Hematopoietic multipotent progenitor cell treated with erythropoietin and hydrocortisone succinate and interleukin-3 and kit ligand, for 6 days (in vitro differentiated cells): ENCODE measurements at places on chromosomes 2 and 18.
A peak's percentile ranks its signal among the peaks of the same experiment; 100 is the strongest.

- no peak for DNase-seq
Measured at GRCh38 chr18:8668381-8668780, 37.0 kb upstream of the MTCL1 start.

GRCh38 chr2:235227590-235227989, 266.3 kb upstream of the AGAP1 start:
- DNase-seq: no peak

DNA sequence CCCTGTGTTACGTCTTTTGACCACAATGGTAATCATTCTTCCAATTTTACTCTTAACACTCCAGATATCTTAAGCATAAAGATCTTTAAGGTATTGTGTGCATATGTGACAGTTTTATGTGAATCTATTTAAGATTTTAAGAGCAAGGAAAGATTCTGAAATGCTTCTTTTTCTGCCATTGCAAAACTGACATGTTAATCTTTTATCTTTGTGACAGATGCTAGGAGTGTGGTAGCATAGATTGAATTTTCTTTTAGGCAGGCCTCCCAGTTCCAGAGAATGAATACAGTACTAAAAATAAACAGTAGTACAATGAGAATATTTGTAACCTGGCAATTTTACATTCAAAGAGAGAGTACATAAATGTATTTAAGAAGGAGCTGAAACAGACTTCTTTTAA, 232.5 kb upstream of the ZSWIM2 start:
- no peak for DNase-seq

GRCh38 chr2:160156100-160156499, 44.0 kb downstream of the ITGB6 start:
- no peak for DNase-seq

- no peak for DNase-seq
Measured at GRCh38 chr2:19848952-19849351, 52.8 kb downstream of the TTC32 start.

DNA sequence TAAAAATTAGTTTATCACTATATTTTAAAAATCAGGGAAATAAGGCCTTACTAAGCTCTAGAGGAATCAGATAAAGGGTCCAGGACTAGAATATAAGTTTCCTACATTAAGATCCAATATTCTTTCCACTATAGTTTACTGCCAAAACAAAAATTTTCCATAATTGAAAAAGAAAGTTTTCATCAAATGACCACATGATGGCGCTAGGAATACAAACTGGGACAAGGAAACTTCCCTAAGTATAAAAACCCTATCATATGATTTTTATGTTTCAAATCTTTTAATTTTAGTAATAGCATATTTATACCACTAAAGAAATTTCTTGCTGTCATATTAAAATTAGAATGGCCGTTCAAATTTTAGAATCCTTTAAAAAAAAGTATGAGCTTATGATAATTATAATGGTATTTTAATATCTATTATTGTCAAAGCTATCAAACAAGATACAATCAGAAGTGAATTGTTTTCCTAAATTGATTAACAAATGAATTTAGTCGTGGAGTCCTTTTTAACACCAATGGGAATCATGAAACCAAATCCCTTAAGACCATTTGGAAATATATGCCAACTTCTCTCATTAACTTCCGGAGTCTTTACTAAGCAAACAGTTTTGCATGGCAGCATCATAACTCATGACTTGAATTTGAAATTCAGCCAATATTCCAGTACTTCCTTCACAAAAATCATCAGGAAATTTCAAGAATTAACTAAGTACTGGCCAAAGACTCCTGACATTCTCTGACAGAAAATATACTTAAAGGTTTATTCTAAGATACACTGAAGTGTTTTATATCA, 70.3 kb downstream of the SCN1A start:
- DNase-seq: peak; percentile 55

DNA sequence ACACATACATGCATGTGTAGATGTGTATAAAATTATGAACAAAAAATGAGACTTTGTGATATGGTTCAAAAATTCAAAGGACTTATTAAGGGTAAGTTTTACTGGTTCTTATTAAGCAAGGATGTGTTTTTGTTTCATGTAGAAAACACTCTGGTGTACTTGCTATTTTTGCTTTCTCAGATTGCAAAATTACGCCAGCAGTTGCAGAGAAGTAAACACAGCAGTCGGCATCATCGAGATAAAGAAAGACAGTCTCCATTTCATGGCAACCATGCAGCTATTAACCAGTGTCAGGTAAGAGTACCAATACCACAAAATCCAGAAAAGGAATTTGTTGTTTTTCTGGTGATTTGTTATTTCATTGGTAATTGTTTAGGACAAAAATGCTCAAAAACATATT, 91.3 kb downstream of the FAM117B start:
- DNase-seq: no peak

- no peak for DNase-seq
Measured at GRCh38 chr2:230496891-230497290, 80.9 kb downstream of the SP100 start.

GRCh38 chr2:230128623-230129342, 60.1 kb upstream of the SLC16A14 start:
- DNase-seq: no peak

DNA sequence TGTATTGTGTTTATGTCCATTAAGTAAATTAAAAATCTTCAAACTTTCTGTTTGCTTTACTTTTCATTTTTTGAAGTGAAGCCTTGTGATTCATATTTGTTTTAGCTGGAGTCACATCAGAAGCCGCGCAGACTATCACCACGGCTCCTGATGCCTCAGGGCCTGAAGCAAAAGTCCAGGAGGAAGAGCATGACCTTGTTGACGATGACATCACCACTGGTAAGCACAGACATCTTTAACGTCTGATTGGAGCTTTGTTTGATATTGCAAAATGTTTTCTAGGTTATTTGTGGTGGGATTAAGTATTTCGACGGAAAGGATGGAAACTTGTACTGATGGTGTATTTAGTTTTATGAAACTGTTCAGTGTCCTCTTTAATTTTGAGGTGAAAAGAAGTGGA, 164.8 kb downstream of the WDR7 start:
- no peak for DNase-seq

DNA sequence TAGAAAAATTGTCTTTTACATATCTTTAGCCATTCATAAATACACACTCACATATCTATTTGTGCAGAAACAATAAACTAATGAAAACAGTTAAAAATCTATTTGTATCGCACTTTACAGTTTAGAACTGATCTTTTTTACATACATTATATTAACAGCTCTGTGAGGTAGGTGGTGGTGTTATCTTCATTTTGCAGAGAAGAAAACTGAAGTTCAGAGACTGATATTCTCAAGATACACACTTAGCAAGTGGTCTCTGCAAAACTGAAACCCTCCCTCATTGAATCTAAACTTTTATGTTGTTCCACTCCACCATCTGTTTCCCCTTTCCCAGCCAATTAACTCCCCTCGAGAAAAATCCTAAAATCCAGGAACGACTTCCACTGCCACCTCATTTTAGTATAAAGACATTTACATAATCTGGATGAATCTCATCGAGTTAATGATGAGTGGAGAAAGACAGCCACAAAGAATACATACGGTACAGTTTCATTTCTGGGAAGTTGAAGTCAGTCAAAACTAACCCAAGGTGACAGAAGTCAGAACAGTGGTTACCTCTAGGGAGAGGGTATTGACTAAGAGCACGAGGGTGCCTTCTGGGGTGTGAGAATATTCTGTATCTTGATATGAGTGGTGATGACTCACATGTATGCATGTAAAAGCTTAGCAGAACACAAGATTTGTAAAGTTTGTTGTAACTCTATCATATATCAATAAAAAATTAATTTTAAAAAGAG, 524.2 kb upstream of the TCF4 start:
- no peak for DNase-seq

DNA sequence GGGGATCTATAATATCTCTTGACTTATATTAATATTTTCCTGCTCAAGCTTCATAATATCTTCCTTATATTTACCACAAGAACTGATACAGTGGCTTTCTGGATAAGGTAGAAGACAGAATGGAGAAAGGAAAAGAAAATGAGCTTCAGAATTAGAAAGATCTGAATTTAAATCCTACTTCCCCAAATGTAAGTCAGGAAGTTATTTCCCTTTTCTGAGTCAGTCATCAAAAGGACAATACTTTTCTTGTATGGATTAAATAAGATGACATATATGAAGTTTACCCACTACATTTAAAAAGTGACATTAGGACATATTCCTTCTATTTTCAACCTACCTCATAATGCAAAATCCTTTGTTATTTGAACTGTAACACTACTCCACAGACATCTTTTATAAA, 19.0 kb downstream of the KRCC1 start:
- DNase-seq: no peak

DNA sequence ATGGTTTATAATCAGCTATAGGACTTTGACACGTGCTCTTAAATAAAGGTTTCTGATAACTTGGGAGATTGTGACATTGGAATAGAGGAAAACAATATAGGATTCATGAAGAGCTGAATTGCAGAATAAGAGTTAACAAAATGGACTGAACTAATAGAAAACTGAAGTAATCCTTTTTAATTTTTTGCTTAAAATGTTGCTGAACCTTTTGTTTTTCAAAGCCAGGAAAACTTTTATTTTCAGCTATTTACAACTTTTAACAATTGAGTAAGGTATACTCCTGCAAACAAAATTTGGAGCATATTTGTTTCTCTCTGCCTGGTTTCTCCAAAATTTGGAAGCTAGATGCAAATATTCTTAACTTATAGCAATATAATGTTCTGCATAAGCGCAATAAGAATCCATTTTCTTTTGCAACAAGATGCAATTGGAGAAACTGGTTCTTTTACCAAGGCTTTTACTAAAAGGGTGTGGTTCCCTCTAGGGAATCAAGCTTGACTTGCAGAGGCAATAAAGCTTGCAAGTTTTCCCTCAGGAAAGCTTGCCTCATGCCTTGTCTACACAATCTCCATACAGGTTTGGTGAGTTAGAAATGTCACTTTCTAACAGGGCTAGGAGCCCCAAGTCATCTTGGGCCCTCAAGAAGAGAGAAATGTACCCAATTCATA, 10.3 kb upstream of the PDK1 start:
- no peak for DNase-seq

DNA sequence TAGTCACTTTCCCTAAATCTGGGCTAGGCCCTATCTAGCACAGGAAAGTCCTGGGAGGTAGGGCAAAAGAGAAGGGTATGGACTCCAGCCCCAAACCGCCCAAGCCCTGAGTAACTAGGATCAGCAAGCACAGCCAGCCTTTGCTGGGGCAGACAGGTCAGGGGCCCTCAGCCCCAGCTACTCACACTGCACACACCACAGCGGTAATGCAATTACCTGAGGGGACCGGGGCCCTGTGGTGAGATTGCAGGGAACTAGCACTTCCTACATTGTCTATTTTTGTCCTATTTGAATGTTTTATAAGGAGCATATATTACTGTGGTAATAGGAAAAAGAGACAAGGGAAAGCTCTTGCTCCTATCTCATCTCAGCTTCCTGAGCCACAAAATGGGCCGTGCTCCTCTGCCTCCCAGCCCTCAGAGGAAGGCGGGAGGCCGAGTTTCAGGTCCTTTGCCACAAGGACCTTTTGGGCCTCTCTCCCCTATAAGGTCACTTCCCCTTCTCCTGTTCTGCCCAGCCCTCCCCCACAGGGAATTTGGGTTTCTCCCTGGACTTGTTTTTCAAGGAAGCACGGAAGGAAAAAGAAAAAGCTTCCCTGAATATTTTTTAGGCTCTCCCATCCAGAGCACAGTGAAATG, 20.5 kb downstream of the RAB11FIP5 start:
- no peak for DNase-seq

DNA sequence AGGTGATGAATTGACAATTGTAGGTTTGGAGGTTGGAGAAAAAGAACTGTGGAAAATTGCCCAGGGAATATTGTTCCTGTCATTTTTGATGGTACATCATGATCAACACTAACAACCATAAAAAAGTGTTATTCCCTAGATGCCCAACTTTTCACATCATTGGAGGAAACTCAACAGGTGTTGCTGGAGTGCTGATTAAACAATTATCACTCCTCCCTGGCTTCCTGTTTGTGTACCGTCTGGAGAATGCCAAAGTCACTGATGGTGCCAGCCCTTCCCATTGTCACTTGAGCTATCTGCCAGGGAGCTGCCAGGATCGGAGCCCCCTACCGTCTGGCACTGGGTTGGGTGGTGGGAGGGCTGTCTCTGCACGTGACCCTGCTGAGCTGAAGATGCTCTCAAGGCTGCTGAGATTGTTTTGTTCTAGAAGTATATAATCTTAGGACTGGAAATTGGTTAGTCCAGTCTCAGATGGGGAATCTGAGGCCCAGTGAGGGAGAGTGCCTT, 156.9 kb downstream of the PRKCE start:
- no peak for DNase-seq

GRCh38 chr2:18961991-18962421, 372.6 kb upstream of the NT5C1B start:
- no peak for DNase-seq

DNA sequence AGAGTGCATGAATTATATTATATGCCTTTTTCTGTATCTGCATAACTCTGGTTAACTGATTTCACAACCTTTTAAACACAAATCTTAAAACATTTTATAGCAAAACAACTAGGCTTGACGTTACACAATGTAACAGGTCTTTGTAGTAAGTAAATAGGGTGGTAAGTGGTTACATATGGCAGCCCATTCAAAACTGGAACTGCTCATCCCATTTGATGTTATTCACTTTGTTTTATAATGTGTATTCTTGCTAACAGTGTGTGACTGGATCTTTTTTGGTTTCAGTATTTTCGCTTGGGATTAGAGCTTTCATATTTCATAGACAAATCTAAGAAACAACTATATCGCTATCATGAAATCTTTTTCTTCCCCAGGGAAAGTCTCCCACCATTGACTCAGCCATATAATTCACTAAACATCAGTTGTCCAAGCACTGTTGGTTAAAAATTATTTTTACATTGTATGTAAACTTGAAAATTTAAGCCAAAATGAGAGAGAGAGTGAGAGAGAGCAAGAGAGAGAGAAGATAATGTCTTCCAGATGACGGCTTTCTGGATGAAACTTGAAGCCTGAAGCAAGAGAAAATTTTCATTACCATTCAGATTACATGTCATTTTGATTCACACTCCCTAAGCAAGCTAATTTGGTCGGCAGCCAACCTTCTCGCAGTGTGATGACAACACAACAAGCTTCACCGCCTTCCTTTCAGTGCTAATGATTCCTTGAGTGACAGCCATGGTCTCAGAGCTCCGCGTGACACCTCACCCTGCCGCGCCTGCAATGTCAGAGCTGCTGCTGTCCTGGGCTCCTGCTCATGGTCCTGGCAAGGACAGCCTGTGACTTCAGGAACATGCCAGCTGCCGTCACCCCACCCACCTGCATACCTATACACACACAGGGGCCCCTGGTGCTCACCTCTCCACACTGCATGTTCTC, 946.9 kb upstream of the SOX11 start:
- DNase-seq: no peak

DNA sequence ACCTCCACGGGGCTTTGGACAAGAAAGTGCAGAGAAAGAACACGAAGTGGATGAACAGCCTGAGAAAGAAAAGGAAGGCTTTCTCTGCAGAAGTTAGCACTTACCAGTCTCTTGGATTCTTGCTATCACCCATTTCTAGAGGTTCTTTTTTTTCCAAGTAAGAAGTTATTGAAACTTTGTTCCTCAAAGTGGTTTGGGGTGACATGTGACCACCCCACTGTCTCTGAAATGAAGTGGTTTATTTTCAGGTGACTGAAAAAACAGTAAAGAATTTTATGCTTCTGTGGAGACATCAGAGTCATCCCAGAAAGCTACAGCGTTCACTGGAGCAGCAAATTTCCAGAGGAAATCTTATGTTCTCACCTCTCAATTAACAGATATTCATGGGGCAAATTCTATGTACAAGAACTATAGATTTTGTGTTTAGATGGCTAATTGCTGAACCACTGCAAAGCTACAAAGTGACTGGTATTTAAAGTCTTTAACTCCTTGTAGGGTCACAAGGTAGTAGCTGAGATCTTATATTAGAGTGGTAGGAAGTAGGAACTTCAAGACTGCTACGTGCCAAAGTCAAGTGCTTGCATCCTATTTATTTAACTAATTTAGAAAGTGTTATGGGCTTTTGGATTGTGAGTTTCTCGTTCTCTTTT, 267.5 kb downstream of the TGIF1 start:
- DNase-seq: no peak
